ENCODE measurements at places on chromosomes 2 and 18.

DNA sequence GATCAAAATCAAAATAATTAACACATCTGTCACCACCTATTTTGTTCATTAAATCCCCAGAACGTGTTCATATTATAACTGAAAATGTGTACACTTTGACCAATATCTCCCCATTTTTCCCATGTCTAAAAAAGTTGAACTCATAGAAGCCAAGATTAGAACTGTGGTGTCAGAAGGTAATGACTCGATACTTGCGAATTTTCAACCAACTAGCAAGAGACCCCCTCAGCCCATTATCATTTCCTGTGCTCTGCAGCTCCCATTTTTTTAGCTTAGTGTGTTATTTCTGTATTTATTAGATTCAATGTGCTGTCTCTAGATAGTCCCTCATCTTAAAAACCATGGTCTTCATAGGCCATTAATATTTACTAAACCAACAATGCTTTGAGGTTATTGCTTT lies 248.7 kb upstream of the PIK3C3 start:
- DNase-seq: no peak

DNA sequence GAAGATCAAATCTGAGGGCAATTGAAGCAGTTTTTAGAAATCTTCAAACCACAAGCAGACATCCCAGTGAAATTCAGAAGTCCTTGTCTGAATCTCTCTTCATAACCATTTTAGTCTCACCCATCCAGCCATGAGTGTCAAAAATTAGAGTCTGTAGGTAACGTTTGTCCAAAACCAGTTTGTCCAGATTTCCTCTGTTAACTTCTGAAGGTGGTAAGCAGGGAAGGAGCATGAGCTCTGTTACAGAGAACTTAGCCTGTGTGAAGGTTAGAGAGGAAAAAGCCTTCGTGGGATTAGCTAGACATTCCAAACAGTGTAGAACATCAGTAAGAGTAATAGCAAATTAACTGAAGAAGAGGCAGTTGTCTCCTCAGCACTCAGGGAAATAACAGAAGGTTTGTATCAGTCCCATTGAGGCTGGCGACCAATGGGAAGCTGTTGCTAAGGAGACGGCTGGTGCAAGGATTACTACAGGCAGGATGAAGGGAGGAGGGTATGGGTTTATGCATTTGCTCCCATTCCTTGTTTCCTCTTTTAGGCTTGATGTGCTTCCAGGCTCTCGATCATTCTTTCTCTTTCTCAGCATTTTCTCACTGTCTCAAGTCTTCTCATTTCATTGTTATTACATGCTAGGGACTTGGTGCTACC lies 8.7 kb upstream of the GPR155 start:
- DNase-seq: no peak

DNA sequence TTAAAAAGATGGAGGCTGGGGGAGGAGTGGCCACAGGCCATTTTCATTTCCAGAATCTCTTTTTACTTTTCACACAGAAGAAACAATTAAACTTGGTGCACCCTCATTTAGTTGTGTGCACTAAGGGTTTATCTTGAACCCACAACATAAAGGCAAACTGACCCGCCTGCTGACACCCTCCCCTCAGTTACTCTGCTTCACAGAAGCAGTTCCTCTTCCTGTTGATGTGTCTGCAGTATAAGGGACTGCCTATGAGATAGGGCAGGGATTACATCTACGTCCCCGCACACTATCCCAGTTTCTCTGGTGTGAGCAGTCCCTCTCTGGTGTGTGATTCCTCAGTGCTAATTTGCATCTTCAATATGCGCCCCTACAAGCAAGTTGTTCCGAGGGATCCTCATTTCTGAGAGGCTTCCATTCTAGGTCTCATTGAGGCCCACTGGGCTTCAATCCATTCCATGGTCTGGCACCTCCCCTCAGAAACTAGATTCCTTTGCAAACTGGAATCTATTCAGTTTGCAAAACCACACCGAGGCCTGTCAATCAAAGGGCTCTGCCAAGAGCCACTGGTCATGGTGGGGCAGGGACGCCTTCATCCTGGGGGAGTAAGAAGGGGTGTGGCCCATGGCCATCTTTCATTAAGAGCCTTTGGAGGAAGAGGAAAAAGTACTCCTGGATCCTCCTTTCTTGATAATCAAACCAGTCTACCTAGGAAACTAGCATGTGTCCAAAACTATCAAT lies 12.3 kb downstream of the CREG2 start:
- DNase-seq: no peak

DNA sequence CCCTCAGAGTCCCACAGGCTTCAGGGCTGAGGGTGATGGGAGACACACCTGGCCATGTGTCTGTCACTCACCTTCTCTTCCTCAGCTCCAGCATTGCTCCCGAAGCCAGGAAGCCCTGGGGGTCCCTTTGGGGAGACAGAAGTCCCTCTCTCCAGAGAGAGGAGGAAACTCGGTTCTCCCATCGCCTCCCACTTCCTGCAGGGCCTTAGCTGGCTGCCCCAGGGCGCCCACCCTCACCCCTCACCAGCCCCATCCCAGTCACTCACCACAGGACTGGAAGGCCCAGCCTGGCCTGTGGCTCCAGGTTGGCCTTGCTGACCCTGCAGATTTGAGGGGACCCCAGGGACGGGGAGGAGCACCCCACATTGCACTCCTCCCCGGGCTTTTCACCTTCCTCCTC lies 2.7 kb upstream of the RAB6D start:
- DNase-seq: no peak

DNA sequence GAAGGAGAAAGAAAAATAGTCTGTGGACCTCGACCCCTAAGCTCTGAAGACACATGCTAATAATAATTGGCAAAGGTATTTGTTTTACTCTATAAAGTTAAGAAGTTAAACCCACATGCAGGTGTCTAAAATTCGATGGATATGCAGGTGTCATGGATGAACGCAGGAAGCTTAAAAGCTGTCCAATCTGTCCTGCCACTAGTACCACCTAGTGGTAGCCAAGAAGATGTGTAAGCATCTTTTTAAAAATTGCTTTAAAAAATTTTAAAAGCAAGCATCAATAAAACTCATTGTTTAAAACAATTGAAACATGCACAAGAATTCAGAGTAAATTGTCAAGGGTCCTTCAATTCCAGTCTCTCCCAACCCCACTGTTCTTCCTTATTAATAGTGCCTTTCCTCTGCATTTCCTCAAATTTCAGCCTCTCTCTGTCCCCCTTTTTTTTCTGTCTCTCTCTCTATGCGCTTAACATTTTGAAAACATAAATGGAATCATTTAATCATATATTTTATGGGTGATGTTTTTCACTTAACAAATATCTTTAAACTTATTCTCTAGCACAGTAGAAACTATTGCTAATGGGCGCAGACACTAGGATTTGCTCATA lies 30.6 kb upstream of the PPP3R1 start:
- DNase-seq: no peak

- DNase-seq: no peak
Observed at GRCh38 chr2:203871371-203871983, 3.9 kb downstream of the CTLA4 start.

DNA sequence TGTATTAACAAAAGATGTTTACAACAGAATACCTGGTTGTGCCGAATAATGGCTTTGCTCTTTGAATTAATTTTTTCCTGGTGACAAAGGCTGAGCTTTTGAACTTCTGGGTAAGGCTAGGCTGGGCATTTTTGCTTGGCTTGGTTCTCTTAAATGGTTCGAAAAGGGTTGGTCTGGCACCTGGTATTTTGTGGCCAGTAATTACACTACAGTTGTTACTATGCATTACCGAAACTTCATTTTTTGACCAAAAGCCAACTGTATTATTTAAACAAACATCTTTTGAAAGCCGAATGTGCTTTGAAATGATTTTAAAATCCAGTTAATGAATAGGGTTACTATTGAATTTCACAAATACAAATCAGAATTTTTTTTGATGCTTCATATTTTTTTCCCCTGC lies 19.4 kb upstream of the NFE2L2 start:
- no peak for DNase-seq

- DNase-seq: no peak
Observed at GRCh38 chr2:6896930-6897759, 19.6 kb downstream of the RSAD2 start.

- no peak for DNase-seq
Observed at GRCh38 chr2:28544922-28545589, 49.2 kb downstream of the PLB1 start.

DNA sequence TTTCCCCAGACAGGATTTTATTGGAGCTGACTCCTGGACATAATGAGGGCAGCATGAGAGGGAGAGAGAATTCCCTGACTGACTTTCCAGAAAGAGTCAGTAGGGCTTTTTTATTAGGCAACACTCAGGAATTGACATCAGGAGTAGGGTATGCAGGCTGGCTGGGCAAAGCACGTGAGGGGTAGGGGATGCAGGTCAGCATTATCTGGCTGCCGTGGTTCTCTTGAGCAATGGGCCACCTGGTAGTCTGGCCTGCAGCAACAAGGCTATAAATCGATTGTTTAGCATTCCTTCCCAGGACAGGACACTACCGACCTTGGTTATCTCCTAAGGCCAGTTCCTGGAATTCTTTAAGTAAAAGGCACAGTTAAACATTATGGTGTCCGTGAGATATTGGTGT lies 160.8 kb upstream of the AGAP1 start:
- DNase-seq: no peak

DNA sequence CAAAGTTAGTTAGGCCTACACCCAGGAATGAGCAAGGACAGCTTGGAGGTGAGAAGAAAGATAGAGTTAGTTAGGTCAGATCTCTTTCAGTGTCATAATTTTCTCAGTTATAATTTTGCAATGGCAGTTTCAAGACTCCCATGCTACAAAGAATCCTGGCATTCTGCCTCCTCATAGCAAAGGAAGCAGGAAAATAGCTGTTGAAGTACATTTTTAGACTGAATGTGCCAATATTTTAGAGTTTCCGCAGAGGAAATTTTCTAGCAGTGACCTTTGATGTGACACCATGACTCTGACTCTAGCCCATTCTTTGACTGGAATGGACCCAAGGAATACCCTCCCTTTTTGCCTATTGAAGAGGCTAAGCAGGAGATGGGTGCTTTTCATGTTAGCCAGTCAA lies 371.7 kb downstream of the PIK3C3 start:
- no peak for DNase-seq

DNA sequence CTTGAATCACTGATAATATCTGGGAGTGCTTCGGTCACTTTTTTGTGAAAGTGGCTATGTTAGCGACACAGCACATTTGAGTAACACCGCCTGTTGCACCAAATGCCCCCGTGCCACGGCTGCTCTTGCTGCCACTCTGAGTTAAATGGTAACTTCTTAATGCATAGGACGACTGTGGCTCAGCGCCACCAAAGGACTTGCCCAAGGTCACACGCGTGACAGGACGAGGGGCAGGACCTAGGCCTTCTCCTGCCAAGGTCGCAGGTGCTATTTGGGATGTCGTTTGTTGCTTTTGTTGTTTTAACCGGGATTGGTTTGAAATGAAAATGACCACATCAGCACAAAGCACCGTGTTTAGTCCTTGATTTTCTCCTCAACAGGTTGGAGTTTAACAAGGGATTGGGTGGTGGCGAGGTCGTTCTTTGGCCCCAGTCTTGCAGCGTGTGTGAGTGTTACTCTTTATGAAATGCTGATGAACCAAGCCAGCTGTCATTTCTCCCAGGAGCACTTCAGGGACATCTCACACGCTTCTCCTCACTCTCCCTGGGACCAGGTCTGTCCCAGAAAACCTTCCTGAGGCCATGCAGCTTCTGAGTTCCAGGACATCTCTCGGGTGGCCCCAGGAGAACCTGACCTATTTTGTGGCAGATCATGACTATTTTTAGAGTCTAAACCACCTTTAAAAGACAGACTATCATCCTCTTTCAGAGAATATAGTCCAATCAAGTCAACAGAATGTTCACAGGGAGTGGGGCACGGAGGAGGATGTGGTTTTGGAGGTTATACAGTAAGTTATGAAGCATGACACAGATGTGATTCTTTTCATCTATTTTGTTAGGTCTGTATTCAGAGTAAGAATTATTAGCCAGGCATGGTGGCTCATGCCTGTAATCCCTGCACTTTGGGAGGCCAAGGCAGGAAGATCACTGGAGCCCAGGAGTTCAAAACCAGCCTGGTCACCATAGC lies 49.9 kb downstream of the MTCL1 start:
- no peak for DNase-seq

DNA sequence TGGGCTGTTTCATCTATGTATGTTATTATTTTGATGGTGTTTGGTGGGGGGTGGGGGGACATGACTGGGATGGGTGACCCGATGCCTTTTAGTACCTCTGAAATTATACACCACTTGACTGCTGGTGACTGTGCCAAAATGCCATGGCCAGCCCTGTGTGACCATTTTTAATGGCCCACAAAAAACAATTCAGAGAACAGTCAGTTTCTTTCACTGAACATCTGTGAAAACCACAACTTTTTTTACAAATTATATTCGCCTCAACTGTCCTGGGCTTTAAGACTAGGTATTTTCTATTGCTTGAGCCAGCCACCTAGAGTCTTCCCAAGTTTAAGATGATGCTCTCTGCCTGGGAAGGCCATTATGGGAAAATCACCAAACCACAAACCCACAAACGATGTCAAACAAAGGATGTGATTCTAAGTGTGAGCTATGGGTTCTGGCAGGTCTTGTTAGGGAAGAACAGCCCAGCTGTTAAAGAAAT lies 33.9 kb downstream of the FN1 start:
- no peak for DNase-seq

DNA sequence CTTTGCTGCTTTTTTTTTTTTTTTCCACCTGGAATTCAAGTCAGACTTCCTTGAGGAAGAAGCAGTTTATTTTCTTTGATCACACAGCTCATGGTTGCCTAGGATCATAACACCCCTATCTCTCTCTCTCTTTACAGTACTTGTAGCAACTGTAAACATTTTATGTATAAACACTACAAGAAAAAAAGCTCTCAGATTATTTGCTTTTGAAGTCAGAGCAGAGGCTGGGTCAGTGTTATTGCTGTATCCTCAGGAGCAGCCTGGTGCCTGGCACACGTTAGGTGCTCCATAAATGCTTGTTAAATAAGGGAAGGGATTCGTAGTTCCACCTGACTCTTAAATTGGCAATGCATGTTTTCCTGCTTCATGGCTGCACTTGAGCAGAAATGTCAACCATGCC lies 221.2 kb downstream of the TGIF1 start:
- DNase-seq: no peak

GRCh38 chr2:223760838-223761502 lies 76.4 kb downstream of the AP1S3 start:
- peak; percentile 7 for DNase-seq

DNA sequence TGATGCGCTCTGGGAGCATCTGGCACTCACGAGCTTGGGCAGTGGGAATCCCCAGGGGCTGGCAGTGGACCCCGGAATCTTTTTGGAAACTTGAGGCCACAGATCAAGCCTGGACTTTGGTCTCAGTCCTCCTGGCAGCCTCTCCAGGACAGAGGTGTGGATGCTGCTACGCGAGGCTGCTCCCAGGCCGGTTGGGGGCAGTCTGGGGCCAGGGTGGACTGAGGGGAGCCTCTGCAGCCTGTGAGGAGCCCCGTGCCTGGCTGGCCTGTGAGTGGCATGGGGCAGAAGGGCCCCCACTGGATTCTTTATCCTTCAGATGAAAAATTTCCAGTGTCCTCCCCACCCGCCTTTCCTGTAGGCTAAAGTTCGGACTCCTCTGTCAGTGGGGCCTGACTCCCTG lies 12.7 kb upstream of the DES start:
- no peak for DNase-seq

All from activated T-helper 1 cell treated with anti-CD3 and anti-CD28 coated beads, Interleukin-2, amount 50 U/mL, for 16 hours (primary cell).